ENCODE measurements at places on chromosomes 12 and 14.

DNA sequence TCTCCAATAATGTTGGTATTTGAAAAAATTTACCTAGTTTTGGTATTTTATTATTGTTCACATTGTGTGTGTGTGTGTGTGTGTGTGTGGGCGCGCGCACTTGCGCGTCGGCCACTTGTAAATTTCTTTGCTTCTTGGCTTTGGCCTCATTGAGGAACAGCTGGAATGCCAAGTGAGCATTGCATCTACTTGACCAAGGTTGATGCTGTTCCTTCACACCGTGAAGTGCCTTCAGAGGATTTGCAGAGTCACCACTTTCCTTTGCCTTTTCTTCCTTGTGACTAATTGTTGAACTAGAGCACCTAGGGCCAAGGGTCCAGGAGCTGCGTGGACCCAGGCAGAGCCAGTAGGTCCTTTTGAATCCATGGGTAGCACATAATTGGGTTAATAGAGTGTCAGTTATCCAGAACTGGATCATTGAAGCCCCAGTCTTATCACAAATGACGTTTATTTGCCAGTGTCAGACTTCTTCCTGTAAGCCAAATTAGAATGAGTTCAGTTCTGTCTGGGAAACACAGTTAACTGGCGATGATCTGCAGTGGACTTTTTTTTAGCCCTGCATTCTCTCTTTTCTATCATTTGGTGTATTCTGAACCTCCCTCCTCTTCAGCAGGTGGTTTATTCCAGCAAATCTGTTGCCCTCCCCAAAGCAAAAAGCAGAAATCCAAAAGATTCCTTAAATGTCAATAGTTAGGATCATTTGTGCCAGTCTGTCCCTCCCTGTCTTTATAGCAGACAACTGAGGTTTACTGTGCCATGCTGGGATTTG, 2.6 kb downstream of the PPP2R5C start:
- no peak for DNase-seq

- peak; percentile 15 for DNase-seq
Measured at GRCh38 chr12:104057771-104058197, 6.5 kb upstream of the HCFC2 start.

DNA sequence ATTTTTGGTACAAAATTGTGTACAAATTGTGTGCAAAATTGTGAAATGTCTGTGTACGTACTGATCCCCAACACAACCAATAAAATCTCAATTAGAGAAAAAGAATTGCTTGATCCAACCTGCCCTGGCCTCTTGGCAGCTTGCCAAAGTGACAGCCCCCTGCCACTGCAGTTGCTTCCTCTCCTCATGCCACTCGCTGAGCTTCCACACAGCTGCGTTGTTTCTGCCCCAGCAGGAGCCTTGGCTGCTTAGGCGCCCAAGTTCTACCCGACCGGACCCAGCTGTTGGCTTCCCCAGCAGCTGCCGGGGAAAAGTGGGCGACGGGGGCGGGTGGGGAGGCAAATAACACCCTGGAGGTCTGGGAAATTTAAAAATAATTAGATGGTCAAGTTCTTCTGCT, 171.8 kb upstream of the ATF7IP start:
- DNase-seq, result no peak

GRCh38 chr12:125208942-125209341, 143.7 kb downstream of the AACS start:
- DNase-seq, result no peak

GRCh38 chr12:54997929-54998522, 13.5 kb upstream of the TESPA1 start:
- DNase-seq, result no peak

- no peak for DNase-seq
Measured at GRCh38 chr12:130011611-130012385, 108.0 kb upstream of the TMEM132D start.

DNA sequence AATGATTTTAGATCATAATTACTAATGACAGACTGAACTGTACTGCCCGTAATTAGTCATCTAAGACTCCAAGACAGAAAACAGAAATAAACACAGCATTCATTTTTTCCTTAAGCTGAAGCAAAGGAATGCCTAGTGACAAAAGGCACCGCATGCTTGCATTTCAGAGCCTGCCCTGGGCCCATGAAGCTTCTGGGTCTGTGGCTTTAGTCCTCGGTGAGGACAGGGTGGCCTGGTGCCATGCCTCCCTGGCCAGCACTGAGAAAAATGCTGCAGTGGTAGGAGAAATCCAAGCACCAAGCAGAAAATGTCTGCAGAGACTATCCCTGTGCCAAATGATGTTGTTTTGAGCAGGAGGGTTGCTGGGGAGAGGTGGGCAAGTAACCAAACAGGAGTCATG, 171.6 kb downstream of the CALM1 start:
- DNase-seq, result no peak

DNA sequence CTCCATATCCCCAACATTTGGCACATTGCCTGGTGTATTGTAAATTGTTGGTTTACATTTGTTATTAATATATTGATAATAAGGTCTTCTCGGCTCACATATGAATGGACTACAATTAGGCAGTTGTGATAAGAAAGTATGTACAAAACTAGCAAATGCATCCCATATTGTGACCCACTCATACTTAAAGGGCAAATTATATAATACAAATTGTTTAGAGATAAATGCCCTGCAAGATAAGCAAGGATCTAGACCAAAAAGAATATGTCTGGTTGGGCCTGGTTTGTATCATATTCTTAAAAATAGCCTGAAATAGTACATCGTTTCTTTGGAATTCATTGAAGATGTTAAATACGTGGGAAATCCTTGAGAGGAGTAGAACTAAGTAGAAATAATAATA, 151.3 kb downstream of the CNTN1 start:
- DNase-seq, result no peak

DNA sequence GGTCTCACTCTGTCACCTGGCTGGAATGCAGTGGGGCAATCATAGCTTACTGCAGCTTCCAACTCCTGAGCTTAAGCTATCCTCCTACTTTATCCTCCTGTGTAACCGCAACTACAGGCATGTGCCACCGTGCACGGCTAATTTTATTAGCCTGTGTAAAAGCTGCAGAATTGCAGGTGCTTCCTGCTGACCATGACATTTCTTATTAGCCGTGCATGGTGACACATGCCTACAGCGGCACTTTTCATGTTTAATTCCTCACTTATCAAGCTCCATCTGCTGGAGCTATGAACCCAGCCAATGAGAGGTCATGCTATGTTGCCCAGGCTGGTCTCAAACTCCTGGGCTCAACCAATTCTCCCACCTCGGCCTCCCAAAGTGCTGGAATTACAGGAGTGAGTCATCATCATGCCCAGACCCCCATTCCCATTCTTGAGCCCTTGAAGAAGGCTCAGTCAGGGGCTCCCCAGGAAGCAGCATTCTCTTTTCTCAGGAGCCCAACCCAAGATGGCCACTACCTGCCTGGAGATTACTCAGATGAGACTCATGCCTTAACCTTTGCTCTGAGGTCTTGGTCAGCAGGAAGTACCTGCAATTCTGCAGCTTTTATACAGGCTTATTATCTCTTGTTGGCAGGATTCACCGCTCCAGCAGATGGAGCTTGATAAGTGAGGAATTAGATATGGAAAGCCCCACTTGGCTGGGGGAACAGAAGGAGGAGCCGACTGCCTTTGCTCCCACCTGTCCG, 503.2 kb downstream of the MED13L start:
- no peak for DNase-seq

- DNase-seq, result no peak
Measured at GRCh38 chr12:105409279-105409678, 78.8 kb downstream of the C12orf75 start.

DNA sequence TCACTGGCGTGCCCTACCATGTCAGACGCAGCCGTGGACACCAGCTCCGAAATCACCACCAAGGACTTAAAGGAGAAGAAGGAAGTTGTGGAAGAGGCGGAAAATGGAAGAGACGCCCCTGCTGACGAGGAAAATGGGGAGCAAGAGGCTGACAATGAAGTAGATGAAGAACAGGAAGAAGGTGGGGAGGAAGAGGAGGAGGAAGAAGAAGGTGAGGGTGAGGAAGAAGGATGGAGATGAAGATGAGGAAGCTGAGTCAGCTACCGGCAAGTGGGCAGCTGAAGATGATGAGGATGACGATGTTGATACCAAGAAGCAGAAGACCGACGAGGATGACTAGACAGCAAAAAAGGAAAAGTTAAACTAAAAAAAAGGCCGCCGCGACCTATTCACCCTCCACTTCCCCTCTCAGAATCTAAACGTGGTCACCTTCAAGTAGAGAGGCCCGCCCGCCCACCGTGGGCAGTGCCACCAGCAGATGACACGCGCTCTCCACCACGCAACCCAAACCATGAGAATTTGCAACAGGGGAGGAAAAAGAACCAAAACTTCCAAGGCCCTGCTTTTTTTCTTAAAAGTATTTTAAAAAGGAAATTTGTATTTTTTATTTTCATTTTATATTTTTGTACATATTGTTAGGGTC, 13.2 kb downstream of the TRIP11 start:
- DNase-seq, result no peak

DNA sequence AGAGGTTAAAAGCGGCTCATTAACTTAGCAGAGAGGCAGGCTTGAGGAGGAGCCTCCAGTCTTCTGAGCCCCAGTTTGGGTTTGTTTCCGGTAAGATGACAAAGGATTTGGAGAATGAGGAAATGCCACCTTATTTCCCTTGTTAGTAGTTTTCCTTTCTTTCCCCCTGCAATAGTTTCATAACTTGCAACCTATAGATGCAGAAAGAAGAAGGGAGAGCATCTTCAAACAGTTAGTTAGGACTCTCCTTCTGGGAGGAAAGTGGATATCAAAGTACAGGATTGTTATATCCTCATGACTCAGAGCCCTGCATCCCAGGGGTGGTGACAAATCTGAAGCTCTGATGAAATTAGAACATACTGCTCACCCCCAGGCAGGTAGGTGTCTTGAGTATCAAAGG, 180.7 kb upstream of the SLC38A2 start:
- DNase-seq, result no peak

DNA sequence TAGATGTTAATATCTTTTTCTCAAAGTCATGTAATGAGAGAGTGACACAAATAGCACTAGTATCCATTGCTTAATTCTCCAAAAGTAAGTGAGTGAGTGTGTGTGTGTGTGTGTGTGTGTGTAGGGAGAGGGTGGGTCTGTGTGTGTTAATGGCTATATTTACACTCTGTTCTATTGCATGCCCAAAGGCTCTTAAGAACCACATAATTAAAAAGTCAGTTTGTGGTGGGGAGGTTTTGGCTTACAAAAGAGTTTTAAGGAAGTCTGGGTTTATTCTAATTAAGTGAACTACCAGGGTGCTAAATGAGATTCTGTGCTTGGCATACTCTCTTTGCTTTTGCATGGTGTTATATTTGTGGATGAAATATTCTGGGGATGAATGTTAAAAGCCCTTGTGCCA, 1897.6 kb upstream of the FLRT2 start:
- no peak for DNase-seq

- DNase-seq, result peak; percentile 25
Measured at GRCh38 chr12:48105321-48105866, 485 bp downstream of the SENP1 start.

GRCh38 chr12:32290411-32290810, 108.9 kb upstream of the FGD4 start:
- no peak for DNase-seq

DNA sequence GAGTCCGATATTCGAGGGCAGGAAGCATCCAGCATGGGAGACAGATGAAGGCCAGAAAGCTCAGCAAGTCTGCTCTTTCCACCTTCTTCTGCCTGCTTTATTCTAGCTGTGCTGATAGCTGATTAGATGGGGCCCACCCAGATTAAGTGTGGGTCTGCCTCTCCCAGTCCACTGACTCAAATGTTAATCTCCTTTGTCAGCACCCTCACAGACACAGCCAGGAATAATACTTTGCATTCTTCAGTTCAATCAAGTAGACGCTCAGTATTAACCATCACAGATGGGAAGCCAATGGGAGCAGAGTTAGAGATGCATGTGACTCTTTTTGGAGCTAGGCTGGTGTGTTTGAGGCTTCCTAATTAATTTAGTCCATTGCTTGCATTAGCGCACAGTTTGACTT, 17.0 kb downstream of the C12orf75 start:
- no peak for DNase-seq

- DNase-seq, result no peak
Measured at GRCh38 chr14:90582166-90582565, 185.3 kb downstream of the CALM1 start.

DNA sequence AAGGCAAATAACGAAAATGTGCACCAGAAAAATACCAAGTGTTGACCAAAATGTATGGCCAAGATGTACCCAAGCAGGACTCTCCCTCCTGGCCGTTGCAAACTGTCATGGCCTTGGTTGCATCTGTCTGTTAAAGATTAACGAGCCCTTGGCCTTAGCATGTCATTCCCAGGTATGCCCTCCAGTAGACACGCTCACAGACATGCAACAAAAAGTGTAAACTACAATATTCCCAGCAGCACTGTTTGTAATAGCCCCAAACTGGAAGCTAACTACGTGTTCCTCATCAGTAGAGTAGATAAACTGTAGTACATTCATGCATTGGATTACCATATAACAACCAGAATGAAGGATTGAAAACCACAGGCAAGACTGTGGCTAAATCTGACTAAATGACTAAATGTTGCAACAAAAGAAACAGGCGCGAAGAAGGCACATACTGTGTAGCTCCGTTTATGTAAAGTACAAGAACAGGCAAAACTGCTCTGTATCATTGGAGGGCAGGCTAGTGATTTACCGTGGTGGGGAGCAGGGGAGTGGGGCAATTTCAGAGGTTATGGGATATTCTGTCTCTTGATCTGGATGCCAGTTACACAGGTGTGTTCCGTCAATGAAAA, 232.8 kb upstream of the DIO3 start:
- DNase-seq, result no peak

GRCh38 chr12:132415327-132416120, 74.4 kb upstream of the FBRSL1 start:
- DNase-seq, result no peak

GRCh38 chr14:23861666-23862065, 91.9 kb upstream of the DHRS4 start:
- DNase-seq, result no peak

DNA sequence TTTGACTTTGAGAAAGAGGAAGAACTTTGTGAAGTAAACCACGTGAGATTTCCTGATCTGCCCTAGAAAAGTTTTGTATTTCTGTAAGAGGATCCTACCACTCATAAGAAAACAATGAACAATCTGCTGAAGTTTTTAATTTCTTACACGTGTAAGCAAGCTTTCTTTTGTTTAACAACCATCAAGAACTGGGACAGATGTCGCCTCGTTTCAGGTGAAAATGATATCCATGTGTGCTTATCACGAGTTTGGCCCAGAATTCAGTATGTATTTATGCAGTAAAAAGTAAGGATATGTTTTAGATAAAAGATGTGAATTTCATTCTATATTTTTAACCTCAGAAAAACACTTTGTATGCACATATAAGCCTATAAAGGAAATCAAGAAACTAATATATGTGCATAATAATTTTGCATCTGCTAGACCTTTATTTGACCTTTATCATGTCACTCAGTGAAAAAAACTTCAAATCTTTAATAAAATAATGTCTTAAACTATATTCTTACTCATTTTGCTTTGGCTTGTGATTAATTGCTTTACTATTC, 56.9 kb upstream of the DHRS4 start:
- DNase-seq, result no peak

Data from activated CD4-positive, alpha-beta T cell treated with anti-CD3 and anti-CD28 coated beads, Interleukin-2, Interleukin-4, amounts not matched to agents 100 ng/mL and 50 ng/mL, durations not matched to agents 16 hours and 8 hours (primary cell).